Fibroblast of the aortic adventitia (primary cell): ENCODE measurements at places on chromosomes 5 and 9.

- DNase-seq: peak; percentile 88
Measured at GRCh38 chr5:112779531-112779930, 41.8 kb downstream of the APC start.

- DNase-seq: no peak
Measured at GRCh38 chr9:33331377-33331891, 41.1 kb downstream of the NFX1 start.

DNA sequence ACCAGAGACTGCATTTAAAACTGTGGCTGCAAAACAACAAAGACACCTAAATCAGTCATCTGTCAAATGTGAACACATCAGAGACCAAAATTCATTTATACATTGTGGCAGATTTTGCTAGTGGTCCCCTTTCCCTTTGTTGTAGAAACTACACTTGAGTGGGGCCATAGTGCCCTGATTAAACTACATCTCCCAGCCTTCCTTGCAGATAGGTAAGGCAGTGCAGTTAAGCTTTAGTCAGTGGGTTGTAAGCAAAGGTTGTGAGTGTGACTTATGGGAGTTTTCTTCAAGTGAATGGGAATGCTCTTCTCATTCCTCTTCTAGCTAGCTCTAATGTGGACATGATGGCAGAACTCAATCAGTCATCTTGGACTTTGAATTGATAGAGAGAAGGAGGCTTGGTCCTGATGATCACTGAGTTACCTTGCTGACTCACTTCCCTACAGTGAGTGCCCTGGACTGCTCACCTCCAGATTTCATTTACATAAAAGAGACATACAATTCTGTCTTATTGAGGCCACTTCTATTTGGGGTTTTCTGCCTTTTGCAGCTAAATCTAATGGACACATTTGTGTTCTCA lies 35.2 kb upstream of the SPARC start:
- no peak for DNase-seq

GRCh38 chr9:137589441-137590122 lies 730 bp downstream of the ZMYND19 start:
- DNase-seq: no peak

- no peak for DNase-seq
Measured at GRCh38 chr9:83656032-83656680, 33.2 kb downstream of the IDNK start.

DNA sequence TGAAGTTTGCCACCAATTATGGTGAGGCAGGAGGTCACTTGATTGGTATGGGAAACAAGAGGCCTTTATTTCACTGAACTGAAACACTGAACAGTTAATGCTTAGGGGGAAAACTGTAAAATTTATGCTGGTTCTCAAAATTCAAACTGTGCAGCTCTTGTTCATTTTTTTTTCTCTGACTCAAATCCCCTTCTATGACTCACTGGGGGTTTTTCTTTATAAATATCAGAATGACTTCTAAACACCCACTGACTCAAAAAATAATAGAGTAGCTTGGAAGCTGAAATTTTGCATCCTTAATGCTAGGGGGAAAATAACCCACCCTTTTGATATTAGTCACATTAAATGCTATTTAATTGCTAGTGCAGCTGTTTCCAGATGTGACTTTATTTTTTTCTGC lies 24.1 kb upstream of the OTP start:
- no peak for DNase-seq

- DNase-seq: peak; percentile 30
Measured at GRCh38 chr9:123725389-123725788, 204.5 kb downstream of the DENND1A start.
